Bone marrow (tissue), 2 donors: ENCODE measurements at places on chromosomes 4 and X.
A peak's percentile ranks its signal among the peaks of the same experiment; 100 is the strongest.

- DNase-seq = peak; percentile 36
These were observed 677 bp downstream of the PTPN13 start for GRCh38 chr4:86594559-86595425.

DNA sequence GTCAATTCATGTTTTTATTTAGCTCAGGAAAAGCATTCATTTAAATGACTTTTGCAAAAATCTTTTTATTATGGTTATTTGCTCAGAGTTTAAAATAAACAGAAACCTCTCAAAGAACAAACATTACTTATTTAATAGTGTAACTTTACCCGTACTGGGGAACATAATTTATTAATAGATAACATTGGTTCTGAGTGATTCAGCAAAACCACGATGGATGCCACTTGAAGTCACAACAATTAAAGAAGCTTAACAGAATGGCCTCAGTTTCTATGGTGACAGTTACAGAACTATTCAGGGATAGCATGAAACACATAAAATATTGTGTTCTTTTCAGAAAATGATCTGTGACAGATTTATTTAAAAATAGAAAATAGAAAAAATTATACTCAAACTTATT lies 368.7 kb downstream of the CCSER1 start:
- no peak for DNase-seq

- DNase-seq = no peak
These were observed 4.1 kb upstream of the UGT2B7 start for GRCh38 chr4:69092190-69092589.

DNA sequence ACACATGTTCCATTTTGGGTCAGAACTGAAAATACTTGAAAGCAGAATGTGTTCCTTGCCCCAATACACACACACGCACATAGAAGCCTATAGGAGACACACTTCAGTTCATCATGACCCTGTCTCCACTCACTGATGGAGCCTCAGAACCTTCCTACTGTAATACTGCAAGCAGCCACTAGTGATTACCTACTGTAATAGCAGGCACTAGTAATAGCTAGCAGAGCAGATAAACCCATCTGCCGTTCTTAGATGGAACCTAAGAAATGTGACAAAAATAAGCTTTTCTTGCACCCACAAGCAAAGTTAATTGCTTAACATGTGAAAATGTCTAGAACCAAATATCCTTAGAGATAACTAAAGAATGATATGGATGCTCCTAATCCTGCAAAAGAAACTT lies 13.6 kb downstream of the AMTN start:
- DNase-seq = no peak

DNA sequence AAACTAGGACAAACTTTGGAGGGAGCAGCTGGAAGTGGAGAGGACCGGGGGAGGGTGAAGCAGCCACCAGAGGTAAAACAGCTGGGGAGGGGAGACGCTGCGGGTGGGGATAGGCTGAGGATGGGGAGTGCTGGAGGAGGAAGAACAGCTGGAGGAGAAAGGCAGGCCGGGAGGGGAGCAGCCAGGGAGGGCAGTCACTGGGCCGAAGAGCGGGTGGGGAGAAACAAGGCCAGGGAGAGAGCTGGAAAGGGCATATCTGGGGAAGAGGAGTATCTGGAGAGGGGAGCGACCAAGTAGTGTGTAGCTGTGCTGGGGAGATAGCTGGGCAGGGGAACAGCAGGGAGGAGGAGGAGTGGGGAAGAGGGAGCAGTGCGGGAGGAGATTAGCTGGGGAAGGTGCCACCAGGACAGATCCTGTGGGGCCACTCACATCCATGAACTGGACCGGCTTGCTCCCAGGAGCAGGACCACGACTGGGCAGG lies 2.7 kb downstream of the SLC38A5 start:
- DNase-seq = no peak

GRCh38 chrX:150635952-150636351 lies 57.2 kb upstream of the MTMR1 start:
- DNase-seq = no peak

GRCh38 chr4:4334798-4335520 lies 44.9 kb downstream of the ZBTB49 start:
- no peak for DNase-seq

GRCh38 chrX:65476564-65476963 lies 58.0 kb downstream of the LAS1L start:
- no peak for DNase-seq

GRCh38 chrX:133627673-133628072 lies 212.4 kb upstream of the GPC4 start:
- no peak for DNase-seq

DNA sequence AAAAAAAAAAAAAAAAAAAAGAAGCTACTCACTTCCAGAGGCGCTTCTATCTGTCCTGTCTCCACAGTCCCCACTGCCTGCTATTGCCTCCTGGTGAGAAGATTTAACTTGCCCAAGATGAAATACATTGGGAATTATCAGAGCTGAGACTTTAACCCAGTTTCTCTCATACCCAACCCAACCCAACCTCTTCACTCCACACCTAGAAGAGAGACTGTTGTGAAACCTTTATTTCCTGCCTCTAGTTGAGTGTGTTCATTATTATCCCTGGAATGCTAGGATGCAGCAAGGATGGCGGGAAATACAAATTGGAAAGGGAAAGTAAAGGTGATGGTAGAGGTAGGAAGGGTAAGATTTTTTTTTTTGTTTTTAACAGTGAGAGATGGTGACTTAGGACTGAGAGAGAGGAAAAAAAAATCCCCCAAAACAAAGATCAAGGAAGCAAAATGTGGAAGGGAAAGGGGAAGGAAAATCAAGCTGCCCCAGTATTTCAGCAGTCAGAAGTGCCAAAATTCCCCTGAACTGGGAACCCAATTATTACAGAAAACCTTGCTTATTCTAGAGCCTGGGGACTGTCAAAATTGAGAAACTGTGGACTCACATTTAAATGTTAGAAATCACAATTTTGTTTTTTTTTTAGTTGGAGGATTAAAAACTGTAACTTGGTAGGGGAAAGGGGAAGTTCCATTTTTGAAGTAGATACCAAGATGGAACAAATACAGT lies 253.0 kb downstream of the PTTG2 start:
- DNase-seq = no peak

- no peak for DNase-seq
These were observed 205.1 kb upstream of the TLL1 start for GRCh38 chr4:165667969-165668368.

DNA sequence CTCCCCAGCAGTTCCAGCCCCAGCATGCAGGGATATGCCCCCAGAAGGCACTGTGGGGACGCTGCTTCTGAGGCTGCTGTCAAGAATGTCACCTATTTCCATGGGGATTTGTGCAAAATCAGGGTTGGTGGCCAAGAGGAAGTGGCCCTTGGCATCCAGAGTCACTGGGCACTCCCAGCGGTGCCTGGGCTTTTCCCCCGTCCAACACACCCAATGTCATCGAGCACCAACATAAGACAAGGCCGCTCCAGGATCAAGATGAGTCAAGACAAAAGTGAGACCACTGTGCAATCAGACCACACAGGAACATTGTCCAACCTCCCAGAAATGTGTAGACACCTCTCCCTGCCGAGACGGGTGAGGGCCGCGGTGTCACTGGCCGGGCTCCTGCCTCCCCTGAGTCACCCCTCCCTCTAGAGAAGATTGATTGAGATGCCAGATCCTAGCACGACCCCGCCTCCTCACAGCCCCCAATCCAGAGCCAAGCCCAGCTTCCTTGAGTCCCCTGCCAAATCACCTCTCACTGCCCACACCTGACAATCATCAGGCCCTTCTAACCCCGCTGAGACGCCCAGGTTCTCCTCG lies 194.3 kb downstream of the AFAP1 start:
- DNase-seq = no peak

- no peak for DNase-seq
These were observed 6.6 kb downstream of the MGST2 start for GRCh38 chr4:139672215-139672614.

- no peak for DNase-seq
These were observed 6.0 kb upstream of the PDGFC start for GRCh38 chr4:156977435-156978160.

DNA sequence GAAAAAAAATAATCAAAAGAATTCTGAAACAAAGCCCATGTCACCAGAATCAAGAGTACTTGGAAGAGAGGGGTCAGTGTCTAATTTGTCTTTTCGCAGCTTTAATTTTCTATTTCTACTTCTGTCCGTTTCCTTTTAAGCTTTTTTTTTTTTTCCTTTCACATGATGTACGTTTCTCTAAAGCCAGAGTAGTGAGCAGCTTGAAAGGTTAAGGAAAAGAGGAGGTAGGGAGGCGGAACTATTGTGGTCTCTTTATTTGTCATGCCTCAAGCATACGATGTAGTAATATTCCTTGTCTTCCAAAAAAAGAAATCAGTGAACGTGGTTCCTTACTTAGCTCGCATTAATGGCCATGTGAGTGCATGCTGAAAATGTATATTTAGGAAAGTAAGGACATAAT lies 311.5 kb downstream of the TENM3 start:
- DNase-seq = no peak

DNA sequence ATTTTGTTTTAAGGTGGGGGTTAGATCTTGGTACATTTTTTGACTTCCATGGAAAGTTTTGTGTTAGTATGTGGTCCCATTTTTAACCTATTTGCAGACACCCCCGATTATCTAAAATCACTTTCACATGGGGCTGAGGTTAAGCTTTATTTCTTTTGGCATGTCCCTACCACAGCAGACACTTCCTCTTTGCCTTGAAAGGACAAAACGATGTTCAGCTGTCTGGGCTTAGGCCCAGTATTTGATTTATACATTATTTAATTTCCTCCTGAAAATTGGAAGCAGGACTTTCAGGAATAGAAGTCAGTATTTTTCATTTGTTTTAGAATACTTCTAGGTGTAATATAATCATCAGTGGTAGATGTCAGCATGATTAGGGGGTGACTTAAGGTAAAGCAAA lies 112.4 kb upstream of the SPRY1 start:
- DNase-seq = peak; percentile 25

DNA sequence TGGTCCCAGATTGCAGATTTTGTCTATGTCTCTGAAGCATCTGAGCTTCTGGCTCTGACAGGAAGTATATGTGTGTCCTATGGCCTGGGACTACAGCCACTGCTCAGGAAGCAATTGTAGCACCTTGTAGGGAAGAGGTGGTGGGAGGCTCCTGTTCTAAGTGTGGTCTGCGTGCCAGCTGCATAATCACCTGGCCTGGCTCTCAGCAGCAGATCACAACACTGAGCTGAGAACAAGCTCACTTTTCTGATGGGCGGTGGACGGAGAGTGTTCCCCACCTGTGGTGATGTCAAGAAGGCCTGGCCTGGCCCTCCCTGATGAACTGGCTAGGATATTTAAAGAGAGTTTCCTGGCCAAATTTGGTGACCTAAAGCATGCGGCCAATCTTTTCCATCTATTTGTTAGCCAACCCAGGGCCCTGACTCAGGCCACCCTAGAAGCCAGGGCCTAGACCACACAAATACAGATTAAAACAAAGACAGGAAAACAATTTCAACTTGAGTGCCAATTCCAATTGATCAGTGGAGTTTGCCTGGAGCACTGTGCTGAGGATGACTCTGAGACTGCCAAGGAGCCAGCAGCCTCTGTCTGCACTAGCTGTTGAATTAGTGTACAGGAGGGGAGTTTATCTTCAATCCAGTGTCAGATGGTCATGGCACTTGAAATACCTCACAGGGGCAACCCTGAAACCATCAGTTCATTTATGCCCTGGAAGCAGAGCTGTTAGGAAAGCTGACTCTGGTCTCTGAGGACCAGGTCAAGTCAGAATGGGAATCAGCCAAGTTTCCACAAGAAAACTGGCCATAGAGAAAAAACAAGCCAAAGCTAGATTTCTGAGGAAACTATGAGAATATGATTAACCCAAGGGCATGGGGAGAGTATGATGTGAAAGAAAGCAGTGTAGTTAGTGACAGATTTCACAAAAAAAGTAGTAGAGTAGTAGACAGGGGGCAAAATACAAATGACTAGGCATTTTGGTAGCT lies 47.4 kb downstream of the PRDM5 start:
- DNase-seq = no peak

DNA sequence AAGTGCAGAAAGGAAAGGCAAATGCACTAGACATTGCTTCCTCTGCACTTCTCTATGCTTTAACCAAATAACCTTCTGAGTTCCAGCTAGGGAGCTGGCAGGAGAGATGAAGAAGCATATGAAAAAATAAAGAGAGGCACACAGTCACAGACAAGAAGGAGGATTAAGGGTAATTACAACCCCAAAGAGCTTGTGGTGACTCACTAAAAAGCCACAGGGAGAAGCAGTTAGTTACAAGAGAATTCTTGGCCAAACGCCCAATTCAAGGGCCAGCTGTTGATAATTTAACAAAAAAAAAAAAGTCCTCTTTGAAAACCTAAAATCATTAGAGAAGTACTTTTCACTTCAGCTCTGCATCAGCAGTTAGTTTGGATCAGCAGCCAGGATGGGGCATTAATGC lies 478.0 kb downstream of the KCNIP4 start:
- no peak for DNase-seq

- no peak for DNase-seq
These were observed 83.7 kb upstream of the F9 start for GRCh38 chrX:139446832-139447231.

DNA sequence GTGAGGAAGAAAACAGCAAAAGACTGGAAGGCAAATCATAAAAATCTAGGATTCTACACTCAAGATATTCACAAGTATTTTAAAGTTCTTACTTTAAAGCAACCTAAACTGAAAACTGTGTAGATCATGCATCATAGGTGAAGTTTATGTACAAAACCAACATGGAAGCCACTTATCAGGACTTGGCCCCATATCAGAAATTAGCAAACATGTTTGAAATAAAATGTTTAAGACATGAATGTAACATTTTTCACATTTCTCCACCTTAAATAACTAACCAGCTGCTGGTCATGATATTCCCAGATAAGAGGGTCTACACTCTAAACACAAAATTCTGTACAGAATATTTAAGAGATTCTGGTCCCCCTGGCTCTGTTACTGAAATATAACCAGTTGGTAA lies 38.5 kb downstream of the APBB2 start:
- DNase-seq = no peak

- DNase-seq = no peak
These were observed 6.6 kb upstream of the HPGDS start for GRCh38 chr4:94349193-94349592.

GRCh38 chrX:48919947-48920717 lies 1.3 kb upstream of the PIM2 start:
- peak; percentile 3 for DNase-seq

DNA sequence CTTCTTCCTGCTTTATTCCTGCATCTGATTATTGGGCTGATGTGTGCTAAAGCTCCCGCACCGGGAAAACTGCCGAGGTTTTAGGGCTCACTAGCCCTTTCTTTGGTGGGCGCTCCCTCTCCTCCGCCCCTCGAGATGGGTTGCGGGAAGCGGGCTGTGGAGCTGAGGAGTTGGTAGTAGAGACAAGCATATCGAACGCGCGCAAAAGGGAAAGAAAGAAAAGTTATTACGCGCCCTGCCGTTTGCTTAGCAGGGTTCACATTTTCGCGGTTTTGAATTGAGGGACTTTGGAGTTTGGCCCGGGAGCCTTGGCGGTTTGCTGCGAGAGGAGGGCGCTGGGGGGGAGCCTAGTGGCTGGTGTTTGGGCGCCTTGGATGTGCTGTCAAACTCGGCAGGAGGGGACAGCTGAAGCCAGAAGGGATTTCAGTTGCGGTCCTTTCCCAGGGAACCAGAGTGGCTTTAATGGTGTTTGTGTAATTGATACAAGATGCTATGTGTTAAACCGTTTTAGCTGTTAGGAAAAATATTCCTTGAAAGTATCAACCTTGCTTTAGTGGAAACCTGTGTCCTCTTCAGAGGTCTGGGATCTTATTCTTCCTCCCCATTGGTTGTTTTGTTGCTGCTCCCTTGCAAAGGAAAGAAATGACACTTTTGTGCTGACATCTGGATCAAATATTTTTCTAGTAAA lies 1.1 kb downstream of the GAB1 start:
- peak; percentile 48 for DNase-seq
